ENCODE measurements at places on chromosomes 12 and 14.

- DNase-seq, result no peak
Measured at GRCh38 chr14:61475316-61475715, 153.9 kb downstream of the PRKCH start.

- no peak for DNase-seq
Measured at GRCh38 chr14:105366386-105367074, 31.8 kb upstream of the TEX22 start.

DNA sequence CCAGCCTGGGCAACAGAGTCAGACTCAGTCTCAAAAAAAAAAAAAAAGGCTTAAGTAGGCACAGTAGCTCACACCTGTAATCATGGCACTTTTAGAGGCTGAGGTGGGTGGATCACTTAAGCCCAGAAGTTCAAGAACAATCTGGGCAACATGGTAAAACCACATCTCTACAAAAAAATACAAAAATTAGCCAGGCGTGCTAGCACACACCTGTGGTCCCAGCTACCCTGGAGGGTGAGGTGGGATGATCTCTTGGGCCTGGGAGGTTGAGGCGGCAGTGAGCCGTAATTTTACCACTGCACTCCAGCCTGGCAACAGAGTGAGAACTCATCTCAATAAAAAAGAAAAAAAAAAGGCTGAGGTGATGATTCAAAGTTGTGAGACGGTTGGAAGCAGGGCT is 9.1 kb upstream of the RESF1 start:
- DNase-seq, result no peak

DNA sequence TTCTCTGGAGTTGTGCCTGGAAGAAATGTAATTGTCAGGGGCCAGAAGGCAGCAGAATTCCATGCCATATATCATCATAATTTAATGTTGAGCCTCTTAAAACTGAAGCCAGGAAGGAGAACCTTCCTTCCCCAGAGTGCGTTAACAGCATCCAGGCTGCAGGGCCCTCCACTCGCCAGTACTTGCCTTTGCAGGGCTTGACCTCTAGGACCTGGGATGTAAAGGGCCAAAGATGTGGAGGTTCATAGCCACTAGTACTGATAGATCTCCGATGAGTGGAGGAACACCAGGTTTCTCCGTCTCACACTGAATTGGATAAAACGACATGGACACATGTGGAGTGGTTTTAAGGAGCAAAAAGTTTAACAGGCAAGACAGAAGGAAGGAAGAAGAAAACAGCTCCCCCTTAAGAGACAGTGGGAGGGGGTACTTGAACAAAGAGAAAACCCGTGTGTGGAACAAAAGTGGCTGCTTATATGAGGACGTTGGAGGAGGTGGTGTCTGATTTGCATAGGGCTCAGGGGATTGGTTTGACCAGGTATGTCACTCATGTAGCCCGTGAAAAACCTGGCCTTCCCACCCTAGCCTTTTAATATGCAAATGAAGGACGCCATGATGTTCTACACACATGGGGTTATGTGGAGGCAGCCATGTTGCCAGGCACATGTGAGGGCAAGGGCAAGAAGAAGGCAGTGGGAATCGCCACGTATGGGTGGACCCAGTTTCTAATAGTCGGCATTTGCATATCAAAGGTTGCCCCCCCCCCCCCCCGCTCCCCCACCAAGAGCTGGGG is 38.8 kb upstream of the WSCD2 start:
- DNase-seq, result no peak

DNA sequence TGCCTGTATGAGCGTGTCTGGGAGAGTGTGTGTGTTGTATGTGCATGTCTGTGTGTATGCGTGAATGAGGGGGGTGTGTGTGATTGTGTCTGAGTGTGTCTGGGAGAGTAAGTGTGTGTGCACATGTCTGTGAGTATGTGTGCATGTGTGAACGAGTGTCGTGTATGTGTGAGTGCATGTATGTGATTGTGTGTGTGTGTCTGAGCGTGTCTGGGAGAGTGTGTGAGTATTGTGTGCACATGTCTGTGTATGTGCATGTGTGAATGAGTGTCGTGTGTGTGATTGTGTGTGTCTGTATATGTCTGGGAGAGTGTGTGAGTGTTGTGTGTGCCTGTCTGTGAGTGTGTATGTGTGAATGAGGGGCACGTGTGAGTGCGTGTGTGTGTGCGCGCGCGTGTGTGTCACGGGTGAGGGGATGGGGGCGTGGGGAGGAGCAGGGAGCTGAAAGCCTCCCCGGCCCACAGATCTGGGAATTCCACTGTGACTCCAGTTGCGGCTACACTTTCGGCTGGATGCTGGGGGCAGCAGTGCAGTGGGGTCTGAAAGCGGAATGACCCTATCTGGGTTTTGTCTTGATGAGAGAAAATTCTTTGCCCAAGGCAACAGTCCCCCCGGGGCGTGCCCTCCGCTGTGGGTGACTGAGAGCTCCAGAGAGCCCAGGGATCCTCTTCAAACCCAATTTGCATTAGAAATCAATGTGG is 138.1 kb upstream of the MED13L start:
- no peak for DNase-seq

DNA sequence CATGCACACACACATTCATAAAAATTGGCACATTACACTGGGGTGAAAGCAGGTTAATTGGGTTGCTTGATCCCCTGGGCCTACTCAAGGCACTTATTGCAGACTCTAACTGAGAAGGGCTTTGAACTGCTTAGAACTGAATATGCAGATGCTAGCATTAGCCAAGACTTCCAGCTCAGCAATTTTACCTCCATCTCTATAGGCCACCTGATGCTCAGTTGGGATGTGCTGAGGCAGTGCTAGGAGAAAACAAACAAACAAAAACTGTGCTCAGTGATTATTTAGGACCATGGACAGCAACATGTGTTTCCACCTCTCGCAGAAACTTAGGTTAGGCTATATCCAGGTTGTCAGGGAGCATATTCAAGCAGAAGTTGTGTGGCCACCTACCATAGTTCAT is 124.8 kb upstream of the WSCD2 start:
- no peak for DNase-seq

GRCh38 chr12:44759289-44759688 is 116.8 kb downstream of the NELL2 start:
- DNase-seq, result no peak

DNA sequence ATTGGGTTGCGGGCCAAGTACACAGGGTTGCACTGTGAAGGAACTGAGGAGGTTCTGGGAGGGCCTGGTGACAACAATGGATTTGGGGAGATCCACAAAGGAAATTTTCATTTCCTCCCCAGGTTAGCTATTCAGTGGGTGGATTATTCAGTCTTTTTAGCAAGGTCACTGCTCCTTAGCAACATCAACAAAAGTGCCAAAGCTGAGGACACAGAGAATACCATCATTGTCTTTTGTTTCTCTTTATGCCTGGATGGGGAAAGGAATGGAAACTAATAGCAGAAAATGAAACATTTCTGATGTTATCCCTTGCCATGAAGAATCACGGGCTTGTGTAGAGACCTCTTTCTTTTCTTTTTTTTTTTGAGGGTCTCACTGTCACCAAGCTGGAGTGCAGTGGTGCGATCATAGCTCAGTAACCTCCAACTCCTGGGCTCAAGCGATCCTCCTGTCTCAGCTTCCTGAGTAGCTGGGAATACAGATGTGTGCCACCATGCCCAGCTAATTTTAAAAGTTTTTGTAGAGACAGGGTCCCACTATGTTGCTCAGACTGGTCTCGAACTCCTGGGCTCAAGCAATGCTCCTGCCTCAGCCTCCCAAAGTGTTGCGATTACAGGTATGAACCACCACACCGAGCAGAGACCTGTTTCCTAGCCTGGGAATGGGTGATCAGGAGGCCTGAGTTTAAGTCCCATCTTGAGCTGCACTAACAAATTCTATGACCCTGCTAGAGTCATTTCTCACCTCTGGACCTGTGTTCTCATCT is 6.5 kb downstream of the PPP1R3E start:
- DNase-seq, result no peak

DNA sequence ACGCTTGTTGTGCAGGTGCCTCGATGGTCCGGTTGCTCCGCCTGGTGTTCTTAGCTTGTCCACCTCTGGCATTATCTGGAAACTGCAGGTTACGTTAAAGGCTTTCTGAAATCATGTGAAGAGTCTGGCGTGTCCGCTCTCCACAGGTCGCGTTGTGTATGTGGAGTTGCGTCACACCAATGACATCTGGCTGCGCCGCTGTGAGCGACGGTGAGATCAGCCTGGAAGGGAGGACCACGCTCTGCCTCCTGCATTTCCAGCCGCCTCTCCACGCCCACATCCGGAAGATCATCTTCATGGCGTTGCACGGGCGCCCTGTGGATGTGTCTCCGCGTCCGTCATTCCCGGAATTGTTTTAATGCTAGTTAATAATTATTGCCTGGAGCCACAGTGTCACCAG is 50.6 kb upstream of the GALNT9 start:
- no peak for DNase-seq

DNA sequence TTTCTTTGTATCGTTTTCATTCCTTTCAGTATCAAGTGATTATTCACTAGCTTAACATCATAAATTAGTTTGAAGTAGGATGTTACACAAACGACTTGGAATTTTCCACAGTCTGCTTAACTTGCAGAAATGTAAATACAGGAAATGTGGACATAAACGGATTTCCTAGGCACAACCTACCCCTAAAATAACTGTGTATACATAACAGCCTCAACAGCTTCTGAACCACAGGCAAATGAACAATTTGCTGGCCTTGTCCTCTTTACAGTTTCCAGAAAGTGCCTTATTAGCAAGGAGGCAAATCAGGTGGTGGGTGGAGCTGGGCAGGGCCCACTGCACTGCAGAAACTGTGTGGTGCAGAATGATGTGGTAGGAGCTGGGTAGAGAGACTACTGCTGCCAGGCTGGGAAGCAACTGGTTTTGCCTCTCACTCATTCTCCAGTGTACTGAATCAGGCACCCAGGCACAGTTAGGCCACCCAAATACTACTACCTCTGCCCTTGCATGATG is 14.1 kb downstream of the DRAM1 start:
- DNase-seq, result peak; percentile 51

GRCh38 chr14:60643463-60644314 is 5.6 kb downstream of the SIX1 start:
- no peak for DNase-seq

DNA sequence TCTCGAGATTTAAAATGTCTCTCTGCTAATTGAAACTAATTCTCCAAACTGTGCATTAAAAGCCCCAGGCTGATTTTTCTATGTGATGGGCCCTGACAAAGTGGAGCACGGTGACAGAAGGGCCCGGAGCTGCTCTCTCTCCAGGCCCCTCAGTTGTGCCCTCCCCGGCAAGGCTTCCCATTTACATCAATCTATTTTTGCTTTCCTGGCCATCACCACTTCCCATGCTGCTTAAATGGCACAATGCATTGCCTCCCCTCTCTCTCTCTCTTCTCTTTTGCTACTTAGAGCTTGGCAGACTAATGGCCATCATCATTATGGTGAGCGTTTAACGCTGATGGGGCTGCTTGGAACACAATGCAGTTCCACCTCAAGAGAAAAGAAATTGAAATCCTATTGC is 270.7 kb upstream of the DIO3 start:
- no peak for DNase-seq

DNA sequence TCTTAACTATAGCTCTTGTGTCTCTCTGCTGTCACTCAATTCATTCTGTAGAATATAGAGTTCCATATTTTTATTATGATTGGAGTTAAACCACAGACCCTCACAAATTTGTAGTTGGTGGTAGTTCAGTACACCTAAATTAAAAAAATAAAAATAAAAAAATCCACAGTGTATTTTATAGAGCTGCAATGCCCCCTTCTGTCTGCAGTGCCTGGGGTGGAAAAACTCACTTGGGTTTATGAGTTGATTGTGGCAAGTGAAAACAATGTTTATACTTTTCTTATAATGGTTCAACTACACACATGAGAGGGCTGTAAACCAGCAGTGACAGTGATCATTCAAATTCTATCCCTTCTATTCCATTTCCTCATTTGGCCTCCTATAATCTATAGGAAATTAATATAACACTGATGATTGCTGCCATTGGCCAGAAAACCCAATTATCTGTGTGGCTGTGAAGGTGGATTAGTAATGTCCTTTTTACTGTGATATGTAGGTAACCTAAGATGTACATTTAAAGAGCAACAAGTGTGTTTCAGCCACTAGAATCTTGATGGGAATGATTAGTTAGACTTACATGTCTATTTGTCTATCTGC is 166.9 kb upstream of the LRIG3 start:
- DNase-seq, result no peak

DNA sequence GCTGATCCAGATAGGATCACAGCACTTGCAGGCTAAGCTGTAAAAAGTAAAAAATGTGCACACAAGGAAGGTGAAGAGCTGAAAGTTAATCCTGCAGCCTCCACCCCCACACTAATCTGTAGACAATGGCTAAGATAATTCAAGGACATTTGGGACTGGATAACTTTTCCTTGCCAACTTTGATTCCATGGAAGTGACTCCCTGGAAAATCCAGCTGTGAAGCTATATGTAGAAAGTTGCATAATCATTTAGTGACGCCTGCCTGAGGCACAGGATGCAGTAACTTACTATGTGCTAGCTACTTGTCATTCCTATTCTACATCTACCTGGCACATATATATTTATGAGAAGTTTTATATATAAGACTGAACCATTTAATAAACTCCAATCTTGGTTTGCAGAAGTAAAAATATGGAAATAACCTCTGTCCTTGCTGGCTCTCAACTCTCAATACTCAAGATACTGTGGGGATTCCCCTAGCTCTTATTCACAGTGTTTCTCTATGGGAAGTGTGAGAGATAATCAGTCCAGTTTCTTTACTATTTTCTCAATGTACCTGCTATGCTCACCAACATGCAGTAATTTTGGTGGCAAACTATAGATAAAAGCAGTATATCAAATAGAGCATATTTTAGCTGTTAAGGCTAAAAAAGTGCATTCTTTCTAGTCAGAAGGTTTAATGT is 14.8 kb downstream of the LDHB start:
- DNase-seq, result no peak
